ENCODE measurements at places on chromosomes 4 and X.

- no peak for DNase-seq
Observed at GRCh38 chrX:68684291-68684918, 36.9 kb downstream of the STARD8 start.

GRCh38 chr4:81632581-81633299 lies 161.0 kb upstream of the RASGEF1B start:
- DNase-seq = no peak

GRCh38 chr4:88130544-88131305 lies 27.7 kb downstream of the ABCG2 start:
- no peak for DNase-seq

DNA sequence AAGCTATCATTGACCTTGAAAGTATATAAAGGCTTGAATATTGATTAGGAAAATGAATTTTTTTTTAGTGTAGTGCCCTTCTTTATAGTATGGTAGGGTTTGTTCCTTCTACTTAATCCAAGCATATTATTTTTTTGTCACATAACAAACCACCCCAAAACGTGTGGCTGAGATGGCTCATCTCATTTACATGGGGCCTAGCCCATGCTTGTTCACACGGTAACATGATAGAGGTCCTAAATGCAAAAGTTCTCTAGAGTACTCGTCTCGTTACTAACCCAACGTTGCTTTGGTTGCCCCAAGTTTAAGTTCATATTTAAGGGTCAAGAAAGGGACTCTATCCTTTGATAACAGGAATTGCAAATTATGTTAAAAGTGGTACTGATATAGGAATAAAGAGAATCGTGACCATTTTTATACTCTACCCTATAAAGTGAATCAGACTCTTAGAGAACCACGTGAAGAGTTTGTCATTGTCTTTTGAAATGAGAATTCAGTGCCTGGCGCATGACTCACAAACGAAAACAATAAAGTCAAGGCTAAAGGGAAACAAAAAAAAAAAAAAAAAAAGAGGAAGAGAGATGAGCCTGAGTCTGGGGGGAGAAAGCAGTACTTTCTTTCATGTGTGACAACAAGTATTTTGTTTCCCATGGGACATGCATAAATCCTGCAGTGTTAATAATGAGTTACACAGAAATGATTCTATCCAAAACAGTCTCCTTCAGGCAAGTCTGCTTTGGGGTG lies 402.8 kb upstream of the NWD2 start:
- DNase-seq = no peak

DNA sequence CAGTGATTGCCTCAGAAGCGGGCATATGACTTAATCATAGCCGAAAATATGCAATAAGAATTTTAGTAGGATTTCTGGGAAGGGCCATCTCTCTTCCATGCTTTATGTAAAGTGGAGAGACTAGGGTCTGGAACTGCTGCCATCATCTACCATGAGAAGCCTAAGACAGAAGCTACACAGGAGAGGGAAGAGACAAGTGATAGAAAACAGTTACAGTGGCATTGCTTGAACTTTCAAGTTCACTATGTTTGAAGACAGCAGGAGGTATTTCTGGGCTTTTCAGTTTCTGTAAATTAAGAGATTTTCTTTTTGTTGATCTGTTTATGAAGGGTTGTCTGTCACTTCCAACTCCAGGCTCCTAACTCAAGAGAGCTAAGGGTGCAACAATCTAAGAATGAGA lies 62.5 kb downstream of the ZNF330 start:
- no peak for DNase-seq

- DNase-seq = no peak
Observed at GRCh38 chrX:54748626-54749025, 49.4 kb downstream of the ITIH6 start.
